ENCODE measurements at places on chromosomes 1 and 21. TPM values are rescaled to one million over a fixed set of nuclear protein-coding genes. Genes with fewer than 3 reads are reported as not detected.

DNA sequence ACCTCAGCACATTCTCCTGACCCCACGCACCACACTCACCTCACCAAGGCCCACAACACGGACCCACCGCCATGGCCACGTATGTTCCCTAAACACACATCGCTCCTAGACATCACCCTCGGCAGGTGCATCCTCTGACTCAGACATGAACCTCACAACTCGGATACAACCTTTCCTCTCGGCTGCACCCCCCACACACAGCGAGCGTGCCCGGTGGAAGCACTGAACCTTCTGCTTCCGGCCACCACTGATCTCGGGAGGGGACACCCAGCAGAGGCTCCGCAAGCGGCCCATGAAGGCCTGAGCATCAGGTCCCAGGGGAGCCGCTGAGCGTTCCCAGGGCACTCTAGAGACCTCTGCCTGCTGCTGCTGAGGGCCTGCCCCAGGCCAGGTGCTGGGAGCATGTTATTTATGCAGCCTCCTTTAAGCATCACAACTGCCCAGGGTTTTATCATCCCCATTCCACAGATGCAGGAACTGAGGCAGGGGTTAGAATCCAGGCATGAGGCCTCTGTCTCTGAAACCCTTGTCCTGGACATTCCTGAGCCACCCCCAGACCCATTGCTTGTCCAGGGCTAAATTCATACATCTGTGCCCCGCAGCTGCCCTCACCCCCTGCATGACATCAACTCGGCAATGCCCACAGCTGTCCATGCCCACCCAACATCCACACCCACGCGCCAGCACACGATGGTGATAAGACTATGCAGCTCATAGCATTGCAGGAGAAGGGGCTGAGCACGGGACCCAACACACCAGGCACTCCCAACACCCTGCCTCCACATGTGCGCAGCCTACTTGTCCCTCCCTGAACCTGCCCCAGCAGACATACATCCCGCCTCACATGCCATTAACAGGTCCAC lies 27.0 kb downstream of the SDC3 start:
- no peak for DNase-seq

GRCh38 chr1:246798107-246798506 lies 73.9 kb downstream of the SCCPDH start:
- no peak for DNase-seq

DNA sequence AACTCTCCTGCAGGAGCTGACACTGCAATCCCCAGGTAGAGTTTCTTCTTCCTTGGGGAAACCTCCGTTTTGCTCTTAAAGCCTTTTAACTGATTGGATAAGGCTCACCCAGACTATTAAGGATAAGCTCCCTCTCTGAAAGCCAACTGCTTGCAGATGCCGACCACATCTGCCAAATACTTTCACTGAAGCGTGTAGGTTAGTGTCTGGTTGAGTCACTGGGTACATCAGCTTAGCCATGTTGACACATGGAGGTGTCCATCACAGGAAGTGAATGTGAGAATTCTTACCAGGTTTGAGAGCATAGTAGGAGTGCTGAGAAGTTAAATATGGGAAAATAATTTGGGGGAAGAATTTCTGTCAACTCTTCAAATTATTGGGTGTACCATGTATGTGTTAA lies 202.0 kb downstream of the AJAP1 start:
- no peak for DNase-seq

GRCh38 chr1:243903041-243903440 lies 53.0 kb upstream of the AKT3 start:
- DNase-seq: no peak

GRCh38 chr1:226708342-226708780 lies 30.7 kb downstream of the ITPKB start:
- no peak for DNase-seq

DNA sequence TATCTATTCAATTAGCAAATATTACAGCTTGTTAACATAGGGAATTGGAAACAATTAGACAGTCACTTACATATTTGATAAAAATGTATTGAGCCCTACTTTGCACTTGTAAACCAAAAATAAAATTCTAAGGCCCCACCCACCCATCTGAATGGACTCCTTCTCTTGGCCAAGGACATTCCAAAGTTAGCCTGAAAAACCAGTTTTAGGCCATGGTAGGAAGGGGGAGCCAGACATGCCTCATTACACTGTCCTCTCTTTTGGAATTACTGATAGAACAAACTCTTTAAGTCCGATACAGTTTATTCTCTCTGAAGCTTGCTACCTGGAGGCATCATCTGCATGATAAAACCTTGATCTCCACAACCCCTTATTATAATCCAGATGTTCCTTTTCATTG lies 28.0 kb upstream of the TSPAN2 start:
- DNase-seq: no peak

DNA sequence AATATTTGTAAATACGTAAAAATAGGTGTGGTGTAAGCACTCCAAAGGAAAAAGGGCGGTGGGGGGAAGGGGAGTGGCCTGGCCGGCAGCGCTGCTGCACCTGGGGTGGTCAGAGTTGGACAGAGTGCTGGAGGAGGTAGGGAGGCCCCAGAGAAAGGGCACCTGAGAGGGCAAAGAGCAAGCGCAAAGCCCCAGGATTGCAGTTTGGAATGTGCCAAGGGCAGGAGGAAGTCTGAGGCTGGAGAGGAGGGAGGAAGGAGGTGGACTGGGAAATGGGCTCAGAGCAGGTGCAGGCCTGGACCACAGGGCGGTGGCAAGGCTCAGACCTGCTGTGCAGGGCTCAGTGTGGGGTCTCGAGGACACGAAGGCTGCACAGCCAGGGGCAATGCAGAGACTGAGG lies 30.6 kb downstream of the LDLRAP1 start:
- no peak for DNase-seq

DNA sequence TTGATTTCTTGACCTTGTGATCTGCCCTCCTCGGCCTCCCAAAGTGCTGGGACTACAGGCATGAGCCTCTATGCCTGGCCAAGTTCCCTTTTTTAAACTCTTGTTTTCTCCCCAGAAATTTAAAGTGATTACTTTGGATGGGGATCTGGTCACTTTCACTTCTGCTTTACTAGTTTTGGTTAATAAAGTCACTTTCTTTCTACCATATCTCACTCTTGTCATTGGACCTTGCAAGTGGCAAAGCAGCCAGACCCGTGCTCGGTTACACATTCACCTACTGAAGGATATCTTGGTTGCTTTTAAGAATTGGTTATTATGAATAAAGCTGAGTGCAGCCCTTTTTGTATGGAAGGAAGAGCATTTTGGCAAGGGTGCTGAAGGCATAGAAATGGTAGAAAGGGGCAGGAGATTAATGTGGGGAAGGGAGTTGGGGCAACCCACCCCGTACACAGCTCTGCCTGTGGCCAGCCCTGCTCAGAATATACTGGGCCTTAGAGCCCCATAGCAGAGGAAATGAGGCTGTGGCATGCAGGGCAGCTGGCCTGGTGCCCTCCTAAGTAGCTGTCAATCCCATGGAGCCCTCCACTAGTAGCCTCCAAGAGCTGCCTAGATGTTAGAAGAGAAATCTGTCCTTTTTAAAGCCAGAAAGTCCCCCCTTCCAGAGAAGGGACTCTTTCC lies 40.7 kb downstream of the CD2 start:
- no peak for DNase-seq

DNA sequence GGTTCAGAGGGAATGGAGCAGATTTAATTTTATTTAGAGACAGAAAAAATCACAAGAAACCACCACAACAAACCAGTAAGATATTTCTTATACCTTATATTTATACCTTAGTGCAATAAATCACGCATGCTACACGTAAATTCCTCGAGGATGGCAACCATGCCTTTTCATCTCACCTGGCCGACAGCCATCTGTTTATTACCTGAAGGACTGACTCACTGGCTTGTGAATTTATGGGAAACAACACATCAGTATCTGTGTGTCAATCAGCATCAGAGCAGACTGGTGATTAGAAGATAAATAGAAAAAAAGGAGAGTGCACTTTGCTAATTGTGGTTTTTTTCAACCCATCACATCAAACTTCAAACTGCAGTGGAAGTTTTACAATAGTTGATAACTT lies 58.4 kb downstream of the S1PR1 start:
- no peak for DNase-seq

DNA sequence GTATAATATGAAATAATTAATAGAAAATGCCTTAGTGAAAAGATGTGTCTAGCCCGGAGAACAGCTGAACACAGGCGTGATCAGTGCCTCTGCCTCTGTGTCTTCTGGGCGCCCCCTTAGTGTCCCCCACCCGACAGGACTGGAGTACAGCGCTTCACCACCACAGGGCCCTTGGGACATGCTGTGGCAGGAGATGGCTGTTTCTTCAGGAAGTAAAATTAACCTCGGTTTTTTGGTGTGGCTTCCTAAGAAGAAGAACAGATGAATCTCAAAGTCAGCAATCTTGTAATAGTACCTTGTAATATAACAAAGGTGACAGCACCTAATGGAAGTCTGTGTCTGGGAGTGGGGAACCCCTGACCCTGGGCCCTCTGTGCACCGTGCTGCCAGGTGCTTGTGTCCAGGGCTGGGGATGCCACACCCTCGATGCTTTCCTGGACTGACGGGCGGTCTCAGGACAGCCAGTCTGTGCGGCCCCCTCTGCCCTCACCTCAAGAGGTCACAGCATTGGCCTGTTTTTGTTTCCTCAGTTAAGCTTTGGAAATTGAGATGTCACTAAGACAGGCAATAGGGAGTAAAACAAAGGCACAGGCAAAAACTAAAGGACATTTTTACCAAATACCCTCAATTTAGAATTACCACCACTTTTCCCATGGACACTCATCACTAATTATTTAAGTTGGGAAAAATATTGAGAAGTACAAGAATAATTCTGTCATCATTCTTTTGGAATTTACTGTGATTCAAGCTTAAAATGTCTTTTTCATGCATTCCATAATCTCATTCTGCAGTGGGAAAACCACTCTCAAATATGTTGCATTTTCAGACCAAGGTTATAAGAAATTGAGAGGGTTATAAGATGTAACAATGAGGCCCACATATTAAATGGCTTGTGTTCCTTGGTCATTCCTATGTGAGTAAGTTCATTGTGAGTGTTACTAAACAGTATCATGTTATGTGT lies 79.3 kb downstream of the ADARB1 start:
- no peak for DNase-seq

DNA sequence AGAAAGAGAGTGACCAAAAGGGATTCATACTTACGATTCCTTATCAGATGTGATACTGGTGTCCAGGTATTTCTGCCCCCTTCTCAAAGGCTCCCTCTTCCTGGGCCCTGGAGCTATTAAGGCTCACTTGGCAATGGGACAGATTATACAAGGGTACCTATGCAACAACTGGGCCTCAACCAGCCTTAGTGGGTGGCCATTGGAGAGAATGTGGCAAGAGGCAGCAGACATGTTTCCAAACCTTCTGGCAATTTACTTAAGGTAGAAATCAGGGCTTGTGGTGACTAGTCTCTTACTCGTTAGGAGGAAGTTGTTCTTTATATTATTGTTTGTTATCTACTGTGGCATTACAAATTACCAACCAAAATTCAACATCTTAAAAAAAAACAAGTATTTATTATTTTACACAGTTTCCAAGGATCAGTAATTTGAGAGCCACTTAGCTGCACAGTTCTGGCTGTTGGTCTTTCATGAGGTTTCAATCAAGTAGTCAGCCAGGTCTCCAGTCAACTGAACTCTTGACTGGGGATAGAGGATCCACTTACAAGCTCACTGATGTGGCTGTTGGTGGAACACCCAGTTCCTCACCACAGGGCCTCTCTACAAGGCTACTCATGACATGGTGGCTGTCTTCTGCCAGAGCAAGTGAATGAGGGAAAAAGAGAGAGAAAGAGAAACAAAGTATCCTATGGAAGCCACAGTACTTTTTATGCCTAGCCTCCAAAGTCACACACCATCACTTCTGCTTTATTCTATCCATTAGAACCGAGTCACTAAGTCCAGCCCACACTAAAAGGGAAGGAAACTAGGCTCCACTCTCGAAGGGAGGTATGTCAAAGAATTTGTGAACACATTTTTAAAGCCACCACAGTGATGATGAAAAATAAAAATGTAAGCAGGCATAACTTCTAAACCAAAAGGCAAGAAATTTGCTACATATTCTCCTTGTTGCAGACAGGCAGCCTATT lies 10.7 kb downstream of the ZNF648 start:
- DNase-seq: no peak

GRCh38 chr1:232629250-232630046 lies 485 bp downstream of the SIPA1L2 start:
- peak; percentile 49 for DNase-seq

DNA sequence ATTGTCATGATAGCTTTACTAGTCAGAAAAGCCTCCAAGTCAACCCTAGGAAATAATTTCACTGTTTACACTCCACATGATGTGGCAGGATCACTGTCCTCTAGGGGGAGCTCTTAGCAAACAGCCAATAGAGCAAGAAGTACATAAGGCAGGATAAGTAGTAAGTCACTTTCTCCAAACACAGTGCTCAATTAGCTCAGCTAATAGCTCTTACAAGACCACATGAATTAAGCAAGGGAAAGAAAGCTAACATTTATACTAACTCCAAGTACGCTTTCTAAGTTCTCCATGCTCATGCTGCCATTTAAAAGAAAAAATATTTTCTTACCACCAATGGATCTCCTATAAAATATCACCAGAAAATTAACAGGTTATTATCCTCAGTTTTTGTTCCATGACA lies 66.9 kb upstream of the LRIF1 start:
- no peak for DNase-seq

DNA sequence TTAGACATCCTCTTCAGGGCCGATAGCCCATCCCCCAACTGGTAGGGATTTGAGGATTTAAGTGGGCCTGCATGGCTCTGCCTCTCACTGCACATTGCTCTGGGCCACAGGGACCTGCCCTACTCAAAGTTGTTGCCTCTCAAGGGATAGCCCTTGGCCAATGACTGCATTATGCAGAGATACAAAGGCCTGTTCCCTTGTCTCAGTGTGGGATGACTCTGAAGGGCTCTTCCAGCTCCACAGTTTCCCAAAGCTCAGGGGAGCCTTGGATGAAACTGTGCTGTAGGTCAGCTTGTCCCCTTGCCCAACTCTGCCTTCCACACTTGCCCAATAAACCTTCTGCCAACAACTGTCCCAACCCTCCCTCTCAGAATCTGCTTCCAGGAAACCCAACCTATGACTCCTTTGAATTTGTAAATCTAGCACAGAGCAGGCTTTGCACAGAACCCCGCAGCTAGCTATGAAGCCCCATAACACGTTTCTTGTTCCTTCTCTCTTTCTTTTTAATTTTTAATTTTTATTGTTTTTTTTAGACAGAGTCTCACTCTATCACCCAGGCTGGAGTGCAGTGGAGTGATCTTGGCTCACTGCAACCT lies 42.5 kb downstream of the SLC9C2 start:
- no peak for DNase-seq

Gene FLG
- total RNA-seq: not detected

Gene F13B
- total RNA-seq: not detected

Gene GPR3
- total RNA-seq: 0.58 TPM

Gene SLAMF7
- total RNA-seq: 8.6 TPM

Gene ILDR2
- total RNA-seq: 3.8 TPM

Gene BTBD8
- 14.1 TPM for total RNA-seq

Gene TMEM51
- total RNA-seq: 15.1 TPM

Gene VWA5B1
- 0.40 TPM for total RNA-seq

Gene NR1I3
- not detected for total RNA-seq

Gene FYB2
- total RNA-seq: 0.57 TPM
